ENCODE measurements at places on chromosomes 1 and 21.

DNA sequence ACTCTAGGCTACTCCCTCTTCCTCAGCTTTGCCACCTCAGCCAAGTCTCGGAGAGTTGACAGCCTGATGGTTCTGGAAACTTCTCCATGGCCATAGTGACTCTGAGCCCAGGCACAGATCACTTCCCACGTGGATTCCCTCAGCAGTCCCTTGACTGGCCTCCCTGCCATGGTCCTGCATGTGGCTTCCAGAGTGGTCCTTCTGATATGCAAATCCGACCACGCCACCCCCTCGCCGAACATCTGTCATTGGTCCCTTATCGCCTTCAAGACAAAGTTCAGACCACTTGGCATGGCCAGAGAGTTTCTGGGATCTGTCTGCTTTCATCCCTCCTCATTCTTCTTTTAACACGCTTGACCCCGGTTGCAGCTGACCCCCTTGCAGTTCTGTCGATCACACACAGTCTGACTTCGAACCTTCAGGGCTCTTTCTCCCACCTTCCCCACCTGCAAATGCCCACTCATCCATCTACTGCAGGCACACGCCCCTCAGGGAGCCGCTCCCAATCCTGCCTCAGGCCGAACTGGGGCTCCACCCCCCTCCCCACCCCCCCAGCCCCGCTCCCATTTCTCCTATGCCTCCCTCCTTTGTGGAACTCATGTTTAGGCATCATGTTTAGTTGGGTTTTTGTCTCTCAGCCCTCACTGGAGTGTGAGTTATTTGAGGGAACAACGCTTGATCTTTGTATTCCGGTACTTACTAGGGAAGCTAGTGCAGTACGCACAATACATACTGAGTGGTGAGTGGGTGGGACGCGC is 29.0 kb downstream of the KIAA1614 start:
- no peak for DNase-seq

- no peak for DNase-seq
Observed at GRCh38 chr1:202167708-202168415, 7.5 kb upstream of the PTPN7 start.

GRCh38 chr1:184622136-184622823 is 132.4 kb downstream of the EDEM3 start:
- no peak for DNase-seq

- DNase-seq = peak; percentile 49
Observed at GRCh38 chr1:115098979-115099692, 9.8 kb upstream of the TSPAN2 start.

GRCh38 chr1:85451236-85451830 is 13.6 kb downstream of the DDAH1 start:
- no peak for DNase-seq

GRCh38 chr1:12495725-12496124 is 122.3 kb downstream of the DHRS3 start:
- no peak for DNase-seq

- no peak for DNase-seq
Observed at GRCh38 chr1:21689661-21690372, 20.7 kb upstream of the RAP1GAP start.

GRCh38 chr1:224852901-224853568 is 76.4 kb upstream of the DNAH14 start:
- DNase-seq = no peak
